ENCODE measurements at places on chromosomes 12 and 14.

DNA sequence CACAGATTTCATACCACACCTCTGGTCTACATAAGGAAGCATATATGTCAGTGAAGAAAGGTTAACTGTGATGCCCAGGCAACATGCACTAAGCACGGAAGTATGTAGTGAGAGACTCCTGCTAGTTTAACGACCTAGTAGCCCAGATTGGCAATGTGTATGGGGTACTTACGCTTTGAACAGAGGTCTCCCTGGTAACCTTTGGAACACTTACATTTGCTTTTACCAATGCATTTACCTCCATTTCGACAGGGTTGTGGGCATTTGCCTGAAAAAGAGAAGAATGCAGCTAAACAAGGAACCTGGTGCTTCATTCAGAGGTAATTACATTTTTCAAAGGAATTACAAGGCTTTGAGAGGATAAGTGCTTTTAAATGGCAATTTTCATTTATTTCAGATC lies 65.2 kb downstream of the WIF1 start:
- no peak for DNase-seq
- no peak overlapping the region for H3K4me3 ChIP-seq
- no peaks in the 10 kb centered on the region for H3K27me3 ChIP-seq

GRCh38 chr14:68365228-68365627 lies 427.6 kb downstream of the ZFP36L1 start:
- H3K27ac ChIP-seq: no peak overlapping the region
- no peak overlapping the region for H3K4me3 ChIP-seq
- no peaks in the 10 kb centered on the region for H3K27me3 ChIP-seq
- H3K4me1 ChIP-seq: peaks cover 82% of the 10 kb centered on the region
- no peak for DNase-seq

DNA sequence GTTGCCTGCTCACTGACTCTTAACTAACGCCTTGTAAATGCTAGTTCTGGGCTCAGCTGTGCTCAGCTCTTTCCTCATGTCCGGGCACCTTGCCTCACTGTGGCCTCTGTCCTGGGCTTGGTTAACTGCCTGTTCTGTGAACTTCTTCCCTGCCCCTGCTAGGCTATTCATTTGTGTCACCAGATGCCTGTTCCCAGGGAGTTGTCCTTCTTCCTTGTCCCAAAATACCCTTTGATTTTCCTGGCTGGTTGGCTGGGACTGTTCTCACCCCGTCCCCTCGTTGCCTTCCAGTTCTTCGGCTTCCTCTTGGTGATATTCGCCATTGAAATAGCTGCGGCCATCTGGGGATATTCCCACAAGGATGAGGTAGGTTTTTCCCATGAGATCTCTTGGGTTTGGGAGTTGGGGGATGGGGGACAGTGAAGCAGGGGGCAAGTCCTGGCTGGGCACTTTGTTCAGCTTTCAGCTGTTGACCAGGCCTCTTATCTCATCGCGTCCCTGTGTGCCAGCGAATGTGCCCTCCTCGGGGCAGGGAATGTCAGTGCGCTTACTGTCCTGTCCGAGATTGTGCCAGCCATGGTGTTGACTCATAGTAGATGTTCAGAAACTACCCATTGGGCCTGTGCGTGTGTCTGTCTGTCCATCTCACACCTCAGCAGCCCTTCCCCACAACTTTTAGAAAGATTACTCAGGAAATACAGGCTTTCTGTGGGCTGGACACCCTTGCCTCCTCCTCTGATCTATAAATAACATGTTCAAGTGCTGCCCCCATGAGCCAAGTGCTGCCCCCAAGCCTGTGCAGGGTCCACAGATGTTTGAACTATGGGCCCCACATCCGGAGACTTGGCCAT lies 33.1 kb downstream of the CD9 start:
- H3K4me1 ChIP-seq: peaks cover 16% of the 10 kb centered on the region
- H3K36me3 ChIP-seq: no peaks in the 10 kb centered on the region
- DNase-seq: no peak
- H3K27ac ChIP-seq: no peak overlapping the region
- no peak overlapping the region for H3K4me3 ChIP-seq

GRCh38 chr14:106346534-106347290 lies 820.3 kb downstream of the TMEM121 start:
- no peaks in the 10 kb centered on the region for H3K36me3 ChIP-seq
- DNase-seq: no peak
- peaks cover 27% of the 10 kb centered on the region for H3K4me1 ChIP-seq
- no peak overlapping the region for H3K27ac ChIP-seq
- no peak overlapping the region for H3K4me3 ChIP-seq

DNA sequence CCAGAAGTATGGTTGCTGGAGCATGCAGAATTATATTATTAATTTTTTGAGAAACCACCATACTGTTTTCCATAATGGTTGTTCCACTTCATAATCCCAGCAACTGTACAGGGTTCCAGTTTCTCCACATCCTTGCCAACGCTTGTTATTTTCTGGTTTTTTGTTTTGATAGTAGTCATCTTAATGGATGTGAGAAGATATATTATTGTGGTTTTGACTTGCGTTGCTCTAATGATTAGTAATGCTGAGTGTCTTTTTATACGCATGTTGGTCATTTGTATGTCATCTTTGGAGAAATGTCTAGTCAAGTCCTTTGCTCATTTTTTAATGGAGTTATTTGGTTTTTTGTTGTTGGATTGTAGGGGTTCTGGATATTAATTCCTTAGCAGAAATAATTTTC lies 58.1 kb downstream of the DAAM1 start:
- DNase-seq: no peak
- peaks cover 9% of the 10 kb centered on the region for H3K4me1 ChIP-seq
- H3K4me3 ChIP-seq: no peak overlapping the region
- no peaks in the 10 kb centered on the region for H3K36me3 ChIP-seq
- no peak overlapping the region for H3K27ac ChIP-seq
